CD4-positive, alpha-beta T cell treated with Interleukin-21 for 1 hour (primary cell): ENCODE measurements at places on chromosomes 3 and 15.
A peak's percentile ranks its signal among the peaks of the same experiment; 100 is the strongest.

- no peak for DNase-seq
These were observed 34.7 kb downstream of the MAP3K13 start for GRCh38 chr3:185397676-185398075.

DNA sequence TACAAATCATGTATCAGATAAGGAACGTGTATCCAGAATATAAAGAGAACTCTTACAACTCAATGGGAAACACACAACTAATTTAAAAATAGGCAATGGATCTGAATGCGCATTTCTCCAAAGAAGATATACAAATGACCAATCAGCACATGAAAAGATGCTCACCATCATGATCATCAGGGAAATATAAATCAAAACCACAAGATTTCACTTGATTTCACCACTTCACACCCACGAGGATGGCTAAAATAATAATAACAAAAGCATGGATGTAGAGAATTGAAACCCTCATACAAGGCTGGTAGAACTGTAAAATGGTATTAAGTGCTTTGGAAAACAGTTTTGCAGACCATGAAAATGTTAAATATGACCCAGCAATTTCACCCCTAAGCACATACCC lies 26.7 kb upstream of the SLC12A8 start:
- no peak for DNase-seq

- no peak for DNase-seq
These were observed 116.4 kb downstream of the IL5RA start for GRCh38 chr3:2993736-2994135.

DNA sequence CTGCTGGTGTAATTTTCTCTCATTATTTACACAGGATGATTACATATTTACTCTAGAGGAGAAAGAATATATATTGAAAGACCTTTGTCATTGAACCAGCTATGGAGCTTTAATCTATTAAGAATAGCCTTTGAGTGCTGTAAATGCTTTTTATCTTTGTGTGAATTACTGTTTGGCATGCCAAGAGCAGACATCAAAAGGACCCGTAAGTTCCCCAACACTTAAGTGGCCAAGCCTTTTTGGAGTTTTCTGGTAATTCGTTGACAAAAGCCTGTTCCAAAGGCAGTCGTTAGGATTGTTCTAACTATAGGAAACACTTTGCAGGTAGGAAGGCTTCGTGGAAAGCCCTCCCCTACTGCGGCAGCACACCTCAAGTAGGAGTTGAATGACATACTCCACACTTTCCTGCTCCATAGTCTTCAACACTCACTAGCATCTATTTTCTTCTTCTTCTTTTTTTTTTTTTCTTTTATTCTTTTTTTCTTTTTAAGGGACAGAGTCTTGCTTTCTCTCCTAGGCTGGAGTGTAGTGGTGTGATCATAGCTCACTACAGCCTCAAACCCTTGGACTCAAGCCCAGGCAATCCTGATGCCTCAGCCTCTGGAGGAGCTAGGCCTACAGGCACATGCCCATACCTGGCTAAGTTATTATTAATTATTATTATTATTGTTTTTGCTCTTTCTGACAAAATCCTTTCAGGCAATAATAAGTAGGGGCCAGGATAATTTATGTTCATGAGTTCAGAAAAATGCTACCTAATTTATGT lies 98.6 kb downstream of the SUCNR1 start:
- no peak for DNase-seq

- DNase-seq: peak; percentile 39
These were observed 228.8 kb upstream of the BHLHE40 start for GRCh38 chr3:4750306-4750968.

GRCh38 chr3:60703956-60704736 lies 547.1 kb downstream of the FHIT start:
- DNase-seq: no peak

DNA sequence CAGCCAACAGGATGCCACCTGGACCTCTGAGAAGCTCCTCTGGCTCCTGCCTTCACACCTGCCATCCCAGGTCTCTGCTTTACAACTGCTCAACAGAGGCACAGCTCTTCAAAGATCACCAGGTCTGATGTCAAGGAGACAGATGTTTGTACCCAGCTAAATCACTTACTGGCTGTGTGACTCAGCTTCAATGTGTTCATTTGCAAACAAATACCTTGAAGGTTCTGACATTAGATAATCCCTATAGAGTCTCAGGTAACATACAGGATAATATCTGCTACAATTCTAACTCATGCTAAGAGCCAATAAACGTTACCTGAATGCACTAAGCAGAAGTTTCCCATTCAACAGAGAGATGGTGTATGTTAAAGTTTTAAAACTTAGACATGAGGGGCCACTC lies 163.4 kb upstream of the IGF1R start:
- no peak for DNase-seq

DNA sequence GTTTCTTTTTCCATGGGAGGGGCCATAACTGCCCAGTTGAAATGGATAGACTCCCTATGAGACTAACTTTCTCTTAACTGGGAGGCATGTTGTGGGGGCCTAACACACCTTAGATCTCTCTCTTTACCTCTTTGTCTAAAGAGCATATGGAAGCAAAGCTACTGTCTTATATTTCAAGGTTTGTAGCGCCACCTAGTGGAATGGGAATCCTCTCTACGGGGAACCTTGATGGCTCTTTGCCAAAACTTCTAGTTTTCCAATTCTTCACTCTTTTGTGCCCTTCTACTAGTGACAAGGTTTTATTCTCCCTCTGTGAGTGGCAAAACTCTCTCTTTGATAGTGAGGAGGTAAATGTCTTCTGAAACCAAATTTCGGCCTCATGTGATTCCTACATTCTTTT lies 1030.4 kb upstream of the CADM2 start:
- no peak for DNase-seq
